ENCODE measurements at places on chromosomes 2 and 18.

DNA sequence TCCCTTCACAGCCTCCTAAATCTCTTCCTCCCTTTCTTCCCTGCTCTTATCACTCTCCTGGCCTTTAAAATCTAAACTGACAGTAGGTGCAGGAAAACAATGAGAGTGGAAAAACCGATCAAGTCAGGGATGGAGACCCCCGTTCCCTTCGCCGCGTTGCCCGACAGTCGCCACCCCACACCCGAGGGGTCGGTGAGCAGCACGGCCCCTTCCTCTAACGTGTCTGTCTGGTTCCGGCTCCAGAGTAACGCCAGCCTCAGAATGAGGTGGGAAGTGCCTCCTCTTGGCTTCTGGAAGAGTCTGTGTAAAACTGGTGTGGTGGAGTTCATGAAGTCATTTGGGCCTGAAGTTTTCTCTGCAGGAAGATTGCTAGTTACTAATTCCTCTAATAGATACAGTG is 138.6 kb downstream of the NFATC1 start:
- DNase-seq: no peak

DNA sequence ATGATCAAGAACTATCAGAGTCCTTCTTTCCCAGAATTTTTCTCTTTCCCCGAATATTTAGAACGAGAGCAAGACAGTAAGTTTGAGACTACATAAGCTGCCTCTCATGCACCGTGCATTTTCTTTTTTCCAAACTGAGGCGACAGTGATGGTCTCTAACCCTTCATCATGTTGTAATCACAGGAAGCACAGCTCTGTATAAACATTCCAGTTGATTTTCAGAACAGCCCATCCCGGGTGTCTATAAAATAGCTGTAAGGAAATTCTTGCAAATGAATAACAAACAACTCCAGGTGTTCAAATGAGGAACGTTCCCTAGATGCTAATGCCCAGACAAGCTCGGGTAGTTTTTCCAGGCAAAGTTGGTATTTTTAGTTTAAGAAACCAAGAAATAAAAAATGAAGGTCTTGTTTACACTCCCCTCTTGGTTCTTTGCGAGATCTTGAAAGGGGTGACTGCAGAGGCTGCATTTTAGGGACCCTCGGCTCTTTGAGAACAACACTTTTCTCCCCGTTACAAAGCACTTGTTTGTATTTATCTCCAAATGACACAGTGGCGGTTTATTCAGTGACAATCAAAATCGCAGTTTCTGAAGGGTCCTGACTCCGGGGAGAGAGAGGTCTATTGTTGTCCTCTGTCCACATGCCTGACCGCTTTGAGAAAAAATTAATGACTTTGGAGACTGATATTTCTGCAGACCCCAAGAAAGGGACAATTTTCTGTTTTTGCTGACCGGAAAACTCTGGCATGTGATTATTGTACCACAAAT is 101.1 kb upstream of the NCK2 start:
- DNase-seq: no peak

DNA sequence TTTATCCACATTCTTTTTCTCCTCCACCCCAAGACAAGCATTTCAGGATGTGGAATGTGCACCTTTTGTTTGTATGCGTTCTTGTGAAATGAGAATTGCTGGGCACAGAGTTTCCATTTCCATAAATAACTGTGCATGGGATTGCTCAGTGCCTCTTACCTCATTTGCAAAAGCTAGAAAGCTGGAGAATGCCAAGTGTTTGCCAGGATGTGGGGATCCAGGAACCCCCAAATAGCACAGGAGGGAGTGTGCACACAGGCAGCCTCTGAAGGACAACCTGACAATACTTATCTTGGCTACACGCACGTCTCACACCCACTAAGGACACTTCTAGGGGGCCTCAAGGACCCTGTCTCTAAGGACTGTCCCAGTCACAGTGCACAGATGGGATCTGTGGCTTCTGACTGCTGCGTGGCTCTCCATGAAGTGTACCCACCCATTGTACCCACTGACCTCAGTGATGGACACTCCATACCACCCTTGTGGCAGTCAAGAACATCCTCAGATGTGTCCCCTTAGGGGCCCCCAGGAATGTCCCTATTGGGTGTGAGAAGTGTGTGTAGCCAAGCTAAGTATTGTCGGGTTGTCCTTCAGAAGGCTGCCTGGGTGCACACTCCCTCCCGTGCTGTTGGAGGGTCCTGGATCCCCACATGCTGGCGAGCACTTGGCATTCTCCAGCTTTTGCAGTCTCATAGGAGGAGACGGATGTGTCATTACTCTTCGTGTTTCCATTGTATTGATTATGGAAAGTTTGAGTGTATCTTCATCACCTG is 38.4 kb downstream of the CAPN13 start:
- DNase-seq: no peak

DNA sequence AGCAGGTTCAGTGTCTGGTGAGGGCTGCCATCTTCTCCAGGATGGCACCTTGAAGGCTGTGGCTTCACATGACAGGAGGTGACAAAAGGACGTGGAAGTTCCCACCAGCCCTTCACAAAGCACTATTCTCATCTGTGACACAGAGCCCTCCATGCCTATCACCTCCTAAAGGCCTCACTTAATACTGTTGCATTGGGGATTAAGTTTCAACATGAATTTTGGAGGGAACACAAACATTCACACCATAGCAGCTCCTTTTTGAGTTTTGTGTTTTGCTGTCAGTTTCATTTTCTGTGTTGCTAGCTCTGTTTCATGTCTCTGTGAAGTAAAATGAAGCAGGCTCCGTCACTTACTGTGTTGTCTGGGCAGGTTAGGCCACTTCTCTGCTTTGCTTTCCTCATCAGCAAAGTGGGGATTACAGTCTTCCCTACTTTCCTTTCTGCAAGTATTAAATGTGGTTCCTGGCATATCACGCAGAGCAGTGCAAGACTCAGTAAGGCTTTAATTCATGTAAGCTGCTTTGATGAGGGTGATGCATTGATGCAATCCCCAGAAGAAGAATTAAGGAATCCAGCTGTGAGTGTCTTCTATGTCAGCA is 31.6 kb downstream of the LIMS1 start:
- no peak for DNase-seq

GRCh38 chr18:63138436-63139340 is 180.9 kb downstream of the BCL2 start:
- DNase-seq: no peak

- DNase-seq: no peak
Observed at GRCh38 chr2:47283659-47284058, 119.3 kb upstream of the MSH2 start.

DNA sequence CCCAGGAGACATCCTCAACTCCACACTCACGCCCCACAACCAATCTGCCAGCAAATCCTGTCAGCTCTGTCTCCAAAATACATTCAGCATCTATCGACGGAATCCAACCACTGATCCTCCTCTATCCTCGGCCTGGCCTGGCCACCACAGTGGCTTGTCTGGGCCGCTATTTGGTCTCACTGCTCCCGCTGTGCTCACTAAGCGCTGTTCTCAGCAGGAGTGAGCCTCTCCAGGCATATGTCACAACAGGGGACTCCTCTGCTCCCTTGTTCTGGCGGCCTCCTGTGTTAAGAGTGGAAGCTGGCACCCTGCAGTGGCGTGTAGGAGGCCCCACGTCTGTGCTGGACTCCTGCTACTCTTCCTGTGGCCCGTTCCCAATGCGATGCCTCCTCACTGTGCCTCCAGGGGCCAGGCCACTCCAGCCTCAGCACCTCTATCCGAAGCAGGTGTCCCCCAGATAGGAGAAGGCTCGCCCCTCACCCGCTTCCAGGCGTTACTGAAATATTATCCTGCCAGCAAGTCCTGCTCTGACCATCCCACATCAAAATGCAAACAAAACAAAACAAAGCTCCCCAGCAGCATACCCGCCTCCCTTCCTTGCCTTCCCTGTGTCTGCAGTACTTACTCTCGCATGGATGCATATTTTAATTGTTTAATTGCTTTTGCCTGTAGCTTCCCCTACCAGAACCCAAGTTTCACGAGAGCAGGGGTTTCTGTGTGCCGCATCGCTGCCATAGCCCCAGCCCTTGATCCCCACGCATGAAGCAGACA is 39.9 kb downstream of the CENPO start:
- no peak for DNase-seq

DNA sequence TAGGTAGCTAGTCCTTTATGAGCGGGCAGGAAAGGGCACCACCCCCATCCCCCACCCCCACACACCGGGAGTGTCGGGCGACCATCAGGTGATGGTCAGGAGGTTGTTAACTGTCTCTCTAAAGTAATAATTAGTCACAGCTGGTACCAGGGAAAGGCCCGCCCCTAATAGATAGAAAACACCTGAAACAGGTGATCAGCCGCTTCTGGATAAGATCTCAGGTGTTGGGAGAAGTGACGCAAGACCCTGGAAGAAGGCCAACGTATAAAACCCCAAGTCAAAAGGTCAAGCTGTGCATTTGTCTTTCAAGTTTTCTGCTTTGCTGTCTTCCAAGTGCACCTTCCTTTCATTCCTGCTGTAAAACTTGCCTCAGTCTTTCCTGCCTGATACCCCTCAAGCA is 59.6 kb upstream of the LINC00305 start:
- no peak for DNase-seq

- DNase-seq: no peak
Observed at GRCh38 chr2:207316484-207316883, 150.7 kb upstream of the KLF7 start.

- no peak for DNase-seq
Observed at GRCh38 chr2:207807516-207807915, 37.8 kb upstream of the FZD5 start.

DNA sequence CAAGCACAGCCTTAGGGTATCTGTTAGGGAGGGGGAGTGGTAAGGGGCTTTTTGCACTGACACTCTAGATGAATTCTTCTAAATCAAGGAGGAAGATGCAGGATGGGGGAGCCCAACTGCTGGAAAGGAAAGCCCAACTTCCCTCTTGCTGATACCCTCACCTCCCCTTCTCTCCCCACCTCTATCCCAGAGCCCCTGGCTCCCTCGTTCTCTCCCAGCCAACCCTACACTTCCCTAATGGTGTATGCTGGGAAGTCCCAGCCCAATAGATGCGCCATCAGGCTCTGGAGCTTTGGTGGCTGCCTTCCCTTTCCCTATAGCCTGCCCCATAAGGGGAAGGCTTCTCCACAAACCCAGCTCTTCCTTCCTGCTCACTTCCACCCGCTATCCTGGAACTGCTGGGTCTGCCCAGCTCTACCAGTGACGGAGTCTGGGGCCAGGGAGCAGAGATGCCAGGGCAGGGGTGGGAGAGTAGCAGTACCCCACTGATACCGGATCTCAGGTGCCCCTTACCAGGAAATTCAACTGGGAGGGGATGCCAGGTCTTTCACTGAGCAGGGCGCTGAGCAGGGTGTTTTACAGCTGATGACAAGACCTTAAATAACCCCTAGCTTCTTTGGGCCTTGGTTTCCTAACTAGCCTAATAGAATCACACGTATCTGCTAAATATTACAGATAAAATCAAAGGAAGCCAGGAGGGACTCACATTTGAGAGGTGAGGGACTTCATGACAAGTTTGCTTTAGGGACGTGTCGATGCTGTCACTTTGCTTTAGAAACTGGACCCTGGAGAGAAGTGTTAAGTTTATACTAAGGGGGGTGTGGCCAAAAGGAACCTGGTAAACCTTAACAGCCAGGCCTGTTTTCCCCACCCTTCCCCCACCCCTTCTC is 82.6 kb downstream of the DNMT3A start:
- no peak for DNase-seq

DNA sequence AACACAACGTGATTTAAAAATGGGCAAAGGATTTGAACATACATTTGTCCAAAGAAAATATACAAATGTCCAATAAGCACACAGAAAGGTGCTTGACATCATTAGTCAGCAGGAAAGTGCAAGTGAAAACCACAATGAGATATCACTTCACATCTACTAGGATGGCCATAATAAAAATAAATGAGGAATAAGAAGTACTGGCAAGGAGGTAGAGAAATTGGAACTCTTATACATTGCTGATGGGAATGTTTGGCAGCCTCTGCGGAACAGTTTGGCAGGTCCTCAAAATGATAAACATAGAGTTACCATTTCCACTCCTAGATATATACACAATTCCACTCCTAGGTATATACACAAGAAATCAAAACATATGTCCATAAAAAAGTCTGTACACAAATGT is 51.0 kb upstream of the PGAP1 start:
- DNase-seq: no peak

GRCh38 chr2:233845301-233846060 is 8.9 kb downstream of the HJURP start:
- no peak for DNase-seq

DNA sequence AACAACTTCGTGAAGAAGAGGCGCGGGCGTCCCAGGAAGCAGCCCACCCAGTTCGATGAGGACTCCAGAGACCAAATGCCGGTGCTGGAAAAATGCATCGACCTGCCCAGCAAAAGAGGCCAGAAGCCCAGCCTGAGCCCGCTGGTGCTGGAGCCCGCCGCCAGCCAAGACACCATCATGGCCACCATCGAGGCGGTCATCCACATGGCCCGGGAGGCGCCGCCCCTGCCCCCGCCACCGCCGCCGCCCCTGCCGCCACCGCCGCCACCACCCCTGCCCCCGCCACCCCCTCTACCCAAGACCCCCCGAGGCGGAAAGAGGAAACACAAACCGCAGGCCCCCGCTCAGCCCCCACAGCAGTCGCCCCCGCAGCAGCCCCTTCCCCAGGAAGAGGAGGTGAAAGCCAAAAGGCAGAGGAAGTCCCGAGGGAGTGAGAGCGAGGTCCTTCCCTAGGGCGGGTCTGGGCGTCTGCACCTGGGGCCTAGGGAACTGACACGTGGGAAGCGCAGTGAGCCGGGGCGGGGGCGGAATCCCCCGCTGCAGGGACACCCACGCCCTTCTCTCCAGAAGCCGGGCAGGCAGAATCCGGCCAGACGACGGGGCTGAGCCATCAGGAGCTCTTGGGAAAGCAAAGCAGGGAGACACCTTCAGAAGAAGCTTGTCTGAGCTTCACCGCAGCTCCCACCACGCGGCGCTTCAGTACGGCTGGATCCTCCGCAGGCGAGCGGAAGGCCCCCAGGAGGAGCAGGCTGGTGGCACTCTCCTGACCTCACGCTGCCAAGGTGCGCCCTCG is 382.8 kb downstream of the SETBP1 start:
- DNase-seq: no peak

- DNase-seq: peak; percentile 25
Observed at GRCh38 chr2:137865954-137866540, 98.2 kb upstream of the HNMT start.

- DNase-seq: no peak
Observed at GRCh38 chr2:159895258-159896065, 97.5 kb upstream of the CD302 start.

DNA sequence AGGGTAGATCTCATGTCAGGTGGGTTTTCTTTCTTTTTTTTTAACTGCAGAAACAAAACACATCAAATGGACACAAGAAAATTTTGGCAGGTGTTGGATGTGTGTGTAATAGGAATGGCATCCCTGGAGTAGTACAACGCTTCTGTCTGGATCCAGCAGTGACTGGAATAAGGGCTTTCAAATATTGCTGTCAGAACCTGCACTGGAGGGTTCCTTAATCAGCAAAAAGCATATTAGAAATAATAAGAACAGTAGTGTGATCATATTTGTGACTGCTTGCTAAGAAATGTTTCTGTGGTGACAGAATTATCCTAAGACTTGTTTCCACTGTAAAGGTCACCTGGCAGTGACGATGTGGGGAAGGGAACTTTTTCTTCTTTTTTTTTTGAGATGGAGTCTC is 30.8 kb downstream of the CREG2 start:
- no peak for DNase-seq

GRCh38 chr18:38545071-38545470 is 979.5 kb upstream of the CELF4 start:
- no peak for DNase-seq

Measured in glomerular endothelial cell (primary cell).